ENCODE measurements at places on chromosomes 12 and 14. TPM values are rescaled to one million over a fixed set of nuclear protein-coding genes. Genes with fewer than 3 reads are reported as not detected.

KLRC4 gene
- total RNA-seq, result not detected

IL23A gene
- 0.89 TPM for total RNA-seq

AKAP6 gene
- 2.9 TPM for total RNA-seq

SERPINA12 gene
- not detected for total RNA-seq

SYNE2 gene
- total RNA-seq, result 108 TPM

SPRYD4 gene
- 4.6 TPM for total RNA-seq

ANO4 gene
- total RNA-seq, result 0.38 TPM

C12orf50 gene
- total RNA-seq, result 0.10 TPM

Data from progenitor cell of endocrine pancreas (in vitro differentiated cells).